ENCODE measurements at places on chromosomes 1 and 21.

GRCh38 chr1:20215716-20216115, 29.4 kb upstream of the PLA2G2C start:
- no peak for DNase-seq

DNA sequence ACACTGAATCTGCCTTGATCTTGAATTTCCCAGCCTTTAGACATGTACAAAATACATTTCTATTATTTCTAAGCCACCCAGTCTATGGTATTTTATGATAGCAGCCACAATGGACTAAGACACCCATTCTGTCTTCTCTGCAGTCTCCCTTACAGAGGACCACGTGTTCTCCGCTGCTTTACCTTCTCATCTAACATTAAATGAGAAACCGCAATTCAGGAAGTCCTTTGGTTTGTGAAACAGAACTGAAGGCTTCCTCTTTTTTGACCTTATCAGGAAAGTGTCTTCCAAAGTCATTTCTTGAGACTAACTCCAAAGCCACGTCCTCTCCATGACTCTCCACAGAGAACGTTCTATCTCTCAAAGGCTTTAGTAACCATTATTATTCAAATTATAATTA, 560.1 kb downstream of the OMA1 start:
- no peak for DNase-seq

DNA sequence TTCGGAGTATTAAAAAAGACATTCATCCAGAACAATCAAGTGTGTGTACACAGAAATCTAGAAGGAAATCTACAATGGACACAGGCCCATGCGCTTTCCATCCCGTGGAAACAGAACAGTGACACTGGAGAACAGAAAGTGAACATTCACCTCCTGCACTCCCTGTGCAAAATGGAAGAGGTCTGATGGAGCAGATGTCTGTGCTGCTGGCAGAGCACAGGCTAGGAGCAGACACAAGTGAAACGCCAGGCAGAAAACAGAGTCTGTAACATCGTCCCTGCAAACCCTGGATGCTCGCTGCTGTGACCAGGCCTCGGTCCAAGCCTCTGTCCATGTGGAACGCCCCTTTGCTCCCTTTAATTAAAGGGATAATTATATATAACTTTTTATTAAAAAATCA, 36.1 kb downstream of the SLC45A1 start:
- DNase-seq: no peak

DNA sequence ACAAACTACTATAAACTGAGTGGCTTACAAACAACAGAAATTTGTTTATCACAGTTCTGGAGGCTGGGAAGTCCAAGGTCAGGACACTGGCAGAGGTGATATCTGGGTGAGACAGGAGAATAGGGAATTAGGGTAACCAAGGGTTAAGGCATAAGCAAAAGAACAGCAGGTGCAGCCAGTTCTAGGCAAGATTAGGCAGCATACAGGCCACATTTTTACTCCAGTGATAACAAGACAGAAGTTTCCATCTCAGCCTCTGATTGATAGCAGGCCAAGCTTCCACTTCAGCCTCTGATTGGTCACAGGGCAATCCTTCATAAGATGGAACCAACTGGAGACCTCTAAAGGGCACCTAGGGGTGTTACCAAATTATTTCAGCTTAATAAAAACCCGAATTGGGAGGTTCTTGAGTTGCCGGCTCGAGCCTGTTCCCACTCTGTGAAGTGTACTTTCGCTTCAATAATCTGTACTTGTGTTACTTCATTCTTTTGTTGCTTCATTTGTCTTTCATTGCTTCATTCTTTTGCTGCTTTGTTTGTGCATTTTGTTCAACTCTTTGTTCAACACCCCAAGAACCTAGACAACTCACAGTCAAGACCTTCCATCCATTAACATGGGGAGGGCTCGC, 185.6 kb downstream of the TOMM20 start:
- no peak for DNase-seq

- no peak for DNase-seq
Observed at GRCh38 chr1:181128592-181129497, 40.3 kb downstream of the IER5 start.

GRCh38 chr1:108893141-108893530, 16.4 kb downstream of the GPSM2 start:
- DNase-seq: no peak

DNA sequence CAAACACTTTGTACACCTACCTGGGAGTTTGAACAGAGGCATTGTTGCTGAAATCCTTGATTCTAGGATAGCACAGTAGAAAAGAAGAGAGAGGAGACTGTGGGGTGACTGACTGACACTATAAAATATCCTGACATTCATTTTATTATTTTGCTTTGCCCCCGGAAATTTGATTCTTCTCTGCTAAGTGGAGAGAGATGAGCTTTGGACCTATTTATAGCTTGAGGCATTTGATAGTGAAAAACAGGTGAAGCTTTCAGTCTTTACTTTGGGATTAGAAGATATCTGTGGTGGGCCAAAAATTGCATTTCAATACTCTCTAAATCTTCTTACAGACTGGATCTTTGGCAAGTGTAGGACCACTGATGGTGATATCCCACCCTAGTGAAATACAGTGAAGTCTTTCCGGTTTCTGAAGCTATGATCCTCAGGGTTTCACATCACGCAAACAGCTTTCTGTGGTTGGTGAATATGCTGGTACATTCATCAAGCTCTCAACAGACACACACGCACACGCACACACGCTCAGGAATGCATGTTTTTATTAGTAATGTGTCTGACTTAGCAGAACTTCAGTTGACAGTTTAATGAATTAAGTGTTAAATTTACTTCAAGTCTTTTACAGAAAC, at the start of gene AMPD1:
Gene AMPD1, minus strand, starts transcription at position 117 of the 629 bp plus-strand sequence. Its CDS starts 75 bp downstream, at position 42.
- DNase-seq: no peak

Data from activated CD4-positive, alpha-beta T cell treated with anti-CD3 and anti-CD28 coated beads for 24 hours (primary cell).